ENCODE measurements at places on chromosomes 16 and 17.
A peak's percentile ranks its signal among the peaks of the same experiment; 100 is the strongest.

DNA sequence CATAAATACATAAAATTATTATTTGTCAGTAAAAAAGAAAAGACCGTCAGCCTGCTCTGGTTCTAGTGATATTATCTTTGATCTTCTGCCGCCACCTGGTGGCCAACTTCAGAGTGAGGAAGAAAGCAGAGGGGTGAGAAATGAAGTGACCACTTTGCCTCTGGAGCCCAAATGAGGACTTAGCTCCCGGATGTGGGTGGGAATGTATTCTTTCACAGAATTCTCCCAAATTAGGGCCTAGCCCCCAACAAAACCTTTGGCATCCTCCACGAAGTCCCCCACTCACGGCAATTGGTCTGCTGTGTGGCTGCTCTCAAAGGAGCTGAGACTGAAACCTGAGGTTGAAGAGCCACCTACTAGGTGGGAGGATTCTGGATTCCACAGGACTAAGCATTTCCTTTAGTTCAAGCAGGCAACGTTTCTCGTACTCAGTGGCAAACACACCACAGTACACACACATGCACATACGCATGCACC, 4.9 kb upstream of the ZNF267 start:
- DNase-seq = peak; percentile 78

DNA sequence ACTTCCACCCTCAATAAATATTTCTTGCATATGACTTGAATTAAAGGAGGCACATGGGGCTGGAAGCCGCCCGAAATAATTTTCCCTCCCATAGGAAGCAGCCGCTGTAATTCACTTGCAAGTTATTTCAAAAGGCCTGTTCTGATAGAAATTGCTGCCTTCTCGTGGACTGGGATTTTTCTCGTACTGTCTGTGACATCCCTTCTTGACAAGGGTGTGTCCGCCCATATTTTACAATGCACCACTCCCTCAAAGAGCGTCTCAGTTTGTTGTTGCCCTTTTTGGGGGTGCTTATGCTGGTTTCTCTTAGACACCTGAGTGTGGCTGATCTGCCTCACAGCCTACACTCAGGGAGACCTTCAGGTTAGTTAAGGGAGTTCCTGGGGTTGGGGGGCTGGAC, 160.0 kb downstream of the MSI2 start:
- no peak for DNase-seq

- no peak for DNase-seq
These were observed 113.7 kb upstream of the CDH11 start for GRCh38 chr16:65235339-65236177.

- DNase-seq = no peak
These were observed 4.7 kb downstream of the CEP295NL start for GRCh38 chr17:78898075-78898836.

DNA sequence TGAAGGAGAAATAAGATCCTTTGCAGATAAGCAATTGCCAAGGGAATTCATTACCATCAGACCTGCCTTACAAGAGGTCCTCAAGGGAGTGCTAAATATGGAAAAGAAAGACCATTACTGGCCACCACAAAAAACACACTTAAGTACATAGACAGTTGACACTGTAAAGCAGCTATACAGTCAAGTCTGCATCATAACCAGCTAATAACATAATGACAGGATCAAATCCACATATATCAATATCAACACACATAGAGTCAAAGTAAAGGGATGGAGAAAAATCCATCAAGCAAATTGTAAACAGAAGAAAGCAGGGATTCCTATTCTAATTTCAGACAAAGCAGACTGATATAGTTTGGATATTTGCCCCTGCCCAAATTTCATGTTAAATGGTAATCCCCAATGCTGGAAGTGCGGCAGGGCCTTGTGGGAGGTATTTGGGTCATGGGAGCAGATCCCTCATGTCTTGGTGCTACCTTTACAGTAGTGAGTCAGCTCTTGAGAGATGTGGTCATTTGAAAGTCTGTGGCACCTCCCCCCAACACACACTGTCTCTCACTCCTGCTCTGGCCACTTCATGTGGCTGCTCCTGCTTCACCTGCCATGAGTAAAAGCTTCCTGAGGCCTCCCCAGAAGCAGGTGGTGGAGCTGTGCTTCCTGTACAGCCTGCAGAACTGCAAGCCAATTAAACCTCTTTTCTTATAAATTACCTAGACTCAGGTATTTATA, 32.8 kb downstream of the TANC2 start:
- no peak for DNase-seq

GRCh38 chr17:9360677-9361081, 214.9 kb downstream of the STX8 start:
- peak; percentile 53 for DNase-seq

DNA sequence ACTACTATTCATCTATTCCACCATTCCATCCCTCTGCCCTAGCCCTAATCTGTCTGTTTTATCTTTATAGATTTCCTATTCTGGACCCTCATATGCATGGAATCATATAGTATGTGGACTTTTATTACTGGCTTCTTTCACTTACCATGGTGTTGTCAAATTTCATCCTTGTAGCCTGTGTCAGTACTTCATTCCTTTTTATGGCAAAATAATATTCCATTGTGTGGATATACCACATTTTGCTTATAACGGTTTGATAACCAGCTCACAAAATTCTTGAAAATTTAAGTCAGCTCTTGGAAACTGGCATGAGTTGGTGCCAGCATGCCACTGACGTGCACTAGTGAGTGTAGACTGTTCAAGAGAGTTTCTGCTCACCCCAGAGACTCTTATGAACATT, 30.3 kb upstream of the MRC2 start:
- DNase-seq = no peak

DNA sequence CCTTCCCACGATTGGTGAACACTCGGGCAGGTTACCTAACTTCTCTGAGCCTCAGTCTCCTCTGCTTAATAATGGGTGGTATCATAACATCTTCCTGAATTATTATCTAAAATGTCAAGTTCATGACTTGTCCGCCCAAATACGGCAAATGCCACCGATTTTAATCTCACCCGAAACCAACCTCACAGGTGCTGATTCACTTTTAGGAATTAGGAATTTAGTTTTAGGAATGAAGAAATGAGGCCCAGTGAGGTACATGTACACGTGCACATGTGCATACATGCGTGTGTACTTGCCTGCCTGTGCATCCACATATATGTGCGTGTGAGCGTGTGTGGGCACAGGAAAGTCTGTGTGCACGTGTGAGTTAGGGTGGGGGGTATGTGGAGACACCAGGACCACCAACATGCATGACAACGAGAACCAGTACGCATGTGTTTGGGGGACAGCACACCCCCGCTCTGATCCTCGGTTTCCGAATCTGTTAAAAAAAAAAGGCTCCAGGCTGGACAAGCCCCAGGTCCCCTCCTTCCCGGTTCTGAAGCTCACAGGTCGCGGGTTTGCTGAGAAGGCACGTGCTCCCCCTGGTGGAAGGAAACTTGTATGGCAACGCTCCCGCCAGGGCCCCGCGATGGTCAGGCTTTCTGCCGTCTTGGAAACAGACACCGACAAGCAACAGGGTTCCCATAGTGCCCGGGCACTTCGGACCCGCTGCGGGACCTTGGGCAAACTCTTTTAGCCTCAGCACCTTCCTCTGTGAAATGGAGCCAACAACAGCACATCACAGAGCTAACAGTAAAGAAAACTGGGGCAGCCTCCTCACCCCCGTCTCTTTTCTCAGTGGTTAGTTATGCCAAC, 219.2 kb downstream of the RBFOX3 start:
- peak; percentile 59 for DNase-seq

- no peak for DNase-seq
These were observed 10.3 kb upstream of the HAPSTR1 start for GRCh38 chr16:9081158-9081557.

GRCh38 chr16:14050291-14051027, 20.7 kb upstream of the MRTFB start:
- no peak for DNase-seq

- no peak for DNase-seq
These were observed 34.5 kb downstream of the ABCC12 start for GRCh38 chr16:48121276-48121675.

GRCh38 chr17:17358060-17358751, 55.0 kb downstream of the NT5M start:
- no peak for DNase-seq

DNA sequence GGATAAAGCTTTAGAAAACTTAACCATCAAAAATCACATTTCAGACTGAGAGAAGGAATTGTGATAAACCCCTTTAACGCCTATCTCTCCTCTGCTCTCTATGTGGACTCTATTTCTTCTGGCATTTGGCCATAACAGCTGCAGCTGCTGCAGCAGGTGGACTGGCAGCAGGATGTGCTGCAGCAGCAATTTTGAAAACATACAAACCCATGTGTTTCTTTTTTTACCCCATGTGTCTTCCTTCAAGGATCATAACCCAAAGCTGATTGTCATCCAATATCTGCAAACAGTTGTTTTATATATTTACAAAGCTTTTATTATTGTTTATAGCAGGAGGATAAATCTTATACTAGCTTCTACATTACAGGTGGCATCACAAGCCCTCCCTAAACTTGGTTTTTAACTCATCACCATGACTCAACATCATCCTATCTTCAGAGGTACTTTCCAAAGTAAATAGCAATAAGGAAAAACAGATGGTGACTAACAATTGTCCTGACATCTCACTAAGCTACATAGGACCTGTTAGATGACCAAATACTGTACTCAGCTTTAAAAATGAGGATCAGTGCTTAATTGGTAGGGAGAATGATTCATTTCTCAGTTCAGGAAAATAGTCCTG, 14.5 kb upstream of the KRTAP9-2 start:
- DNase-seq = no peak

DNA sequence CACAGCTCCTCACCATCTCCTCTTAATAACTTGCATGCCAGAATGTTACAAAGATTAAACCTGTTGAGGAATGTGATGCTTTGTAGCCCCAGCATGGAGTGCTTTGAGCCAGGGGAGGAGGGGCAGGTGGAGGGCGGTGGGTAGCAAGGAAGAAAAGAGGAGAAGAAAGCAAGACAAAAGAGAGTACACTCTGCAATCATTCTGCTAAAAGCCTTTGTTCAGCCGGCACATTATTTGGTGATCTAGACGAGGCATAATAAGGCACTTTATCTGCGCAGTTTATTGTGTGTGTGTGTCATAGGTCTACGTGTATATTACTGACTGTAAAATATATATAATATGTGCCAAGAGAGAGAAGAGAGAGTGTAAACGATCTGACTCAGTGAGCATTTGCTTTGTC, 139.1 kb downstream of the SOX9 start:
- DNase-seq = no peak

DNA sequence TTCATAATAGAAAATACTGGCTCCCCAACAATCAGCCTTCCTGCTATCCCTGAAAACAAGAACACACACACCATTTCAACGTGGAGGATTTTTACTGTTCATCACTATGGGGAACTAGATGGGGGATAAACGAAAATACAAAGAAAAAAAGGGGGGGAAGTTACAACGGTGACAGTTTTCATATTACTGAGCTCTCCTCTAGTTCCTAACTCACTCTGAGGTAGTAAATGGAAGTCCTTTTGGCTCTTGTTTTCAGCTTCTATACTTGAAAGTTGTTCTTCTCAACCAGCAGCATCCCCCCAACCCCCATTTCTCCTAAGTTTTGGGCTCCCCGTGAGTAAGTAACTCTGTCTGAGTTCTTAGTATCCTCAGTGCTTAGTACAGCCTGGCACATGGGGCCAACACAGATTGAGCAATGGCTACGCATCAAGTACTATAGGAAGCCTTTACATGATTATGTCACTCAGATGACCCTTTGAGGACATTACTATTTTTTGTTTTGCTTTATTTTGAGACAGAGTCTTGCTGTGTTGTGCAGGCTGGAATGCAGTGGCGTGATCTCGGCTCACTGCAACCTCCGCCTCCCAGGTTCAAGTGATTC, 4.2 kb upstream of the CORO7 start:
- no peak for DNase-seq

GRCh38 chr16:23119570-23119969, 29.7 kb downstream of the USP31 start:
- DNase-seq = peak; percentile 17

- DNase-seq = no peak
These were observed 51.4 kb downstream of the SREBF1 start for GRCh38 chr17:17785407-17785806.

- DNase-seq = no peak
These were observed 34.9 kb upstream of the RBFOX3 start for GRCh38 chr17:79645777-79646088.

DNA sequence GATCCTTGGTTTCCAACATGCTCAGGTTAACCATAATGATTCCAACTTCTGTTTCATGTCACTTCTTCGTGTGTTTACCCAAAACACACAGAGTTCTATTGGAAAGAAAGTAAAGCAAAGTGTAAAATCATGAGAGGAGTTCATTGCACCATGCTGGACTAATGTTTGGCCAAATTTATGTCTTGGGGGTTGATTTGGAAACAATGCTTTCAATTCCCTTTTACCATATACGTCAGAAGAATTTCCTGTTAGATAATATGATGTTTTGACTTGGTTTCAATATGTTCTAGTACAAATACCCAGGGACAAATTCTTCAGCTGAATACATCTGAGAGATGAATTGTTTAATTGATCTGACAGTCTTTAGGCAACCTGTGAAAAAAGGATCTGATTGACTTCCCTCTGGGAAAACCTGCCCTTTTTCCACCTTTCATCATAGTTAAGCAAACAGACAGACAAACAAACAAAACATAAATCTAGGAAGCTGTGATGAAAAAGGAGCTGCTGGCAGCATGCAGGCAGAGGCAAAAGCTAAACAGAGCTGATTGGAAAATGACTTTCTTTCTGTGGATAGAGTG, 26.0 kb upstream of the MPHOSPH6 start:
- no peak for DNase-seq

- DNase-seq = no peak
These were observed 1.6 kb upstream of the GAS7 start for GRCh38 chr17:10200016-10200415.

DNA sequence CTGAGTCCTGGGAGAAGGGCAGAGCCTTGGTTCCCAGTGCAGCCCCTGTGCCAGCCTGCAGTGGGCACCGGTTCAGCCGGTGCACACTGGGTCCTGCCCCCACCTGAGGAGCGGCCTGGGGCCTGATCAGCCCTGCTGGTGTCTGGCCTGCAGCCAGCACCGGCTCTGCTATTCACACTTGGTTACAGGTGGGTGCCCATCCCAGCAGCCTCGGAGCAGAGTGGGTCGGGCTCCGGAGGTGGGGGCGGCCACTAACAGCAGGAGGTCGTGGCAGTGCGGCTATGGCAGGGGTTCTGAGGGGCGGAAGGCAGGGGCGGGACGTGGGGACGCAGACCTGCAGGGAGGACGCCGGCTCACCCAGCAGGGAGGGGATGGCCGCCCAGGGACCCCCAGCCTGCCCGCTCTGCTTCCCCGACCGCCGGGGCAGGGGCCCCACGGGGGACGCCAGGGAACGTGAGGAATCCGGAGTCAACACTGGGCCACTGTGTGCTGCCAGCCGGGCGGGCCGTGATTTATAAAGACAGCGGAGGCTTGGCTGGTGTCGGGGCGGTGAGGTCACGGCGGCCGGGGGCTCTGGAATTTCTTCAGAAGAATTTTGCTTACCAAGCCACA, 20.3 kb downstream of the METRNL start:
- DNase-seq = no peak

DNA sequence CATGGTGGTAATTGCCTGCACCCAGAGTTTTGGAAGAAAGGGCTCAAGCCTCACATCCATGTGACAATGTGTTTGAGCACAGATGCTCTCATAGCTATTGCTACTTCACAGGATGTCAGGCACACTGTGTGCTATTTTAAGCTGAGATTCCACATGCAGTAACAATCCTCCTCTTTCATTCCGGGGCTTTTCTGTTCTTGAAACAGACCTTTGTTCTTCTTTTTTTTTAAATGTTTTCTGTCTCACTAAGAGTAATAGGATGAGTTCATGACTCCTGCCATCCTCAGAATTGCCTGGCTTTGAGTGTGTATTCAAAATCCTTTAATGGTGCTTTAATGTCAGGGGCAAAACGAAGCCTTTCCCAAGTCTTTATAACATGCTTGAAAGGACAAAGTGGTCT, 198.9 kb downstream of the ABCC12 start:
- no peak for DNase-seq

GRCh38 chr17:42199416-42200011, 5.2 kb upstream of the GHDC start:
- DNase-seq = no peak
